ENCODE measurements at places on chromosomes 7 and 10.

- DNase-seq = no peak
These were observed 157.5 kb downstream of the XPNPEP1 start for GRCh38 chr10:109765838-109766237.

GRCh38 chr7:16528520-16528919 is 1.9 kb downstream of the LRRC72 start:
- no peak for DNase-seq

DNA sequence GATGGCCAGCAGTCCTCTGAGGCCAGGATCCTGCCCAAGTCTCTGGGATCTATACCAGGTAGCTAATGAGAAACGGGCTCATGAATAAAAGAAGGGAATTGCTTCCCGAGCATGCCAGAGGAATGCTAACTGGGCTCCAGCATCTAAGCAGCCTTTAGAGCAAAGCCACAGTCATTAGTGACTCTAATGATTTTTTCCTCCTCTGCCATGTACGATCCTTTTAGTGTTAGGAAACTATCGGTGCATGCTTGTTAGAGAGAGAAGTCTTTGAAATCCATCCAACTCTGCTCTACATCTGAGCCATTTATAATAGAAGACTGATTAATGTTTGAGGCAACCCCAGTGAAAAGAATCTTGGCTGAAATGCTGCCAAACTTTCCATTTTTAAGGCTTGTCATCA is 124.9 kb upstream of the TCERG1L start:
- no peak for DNase-seq

DNA sequence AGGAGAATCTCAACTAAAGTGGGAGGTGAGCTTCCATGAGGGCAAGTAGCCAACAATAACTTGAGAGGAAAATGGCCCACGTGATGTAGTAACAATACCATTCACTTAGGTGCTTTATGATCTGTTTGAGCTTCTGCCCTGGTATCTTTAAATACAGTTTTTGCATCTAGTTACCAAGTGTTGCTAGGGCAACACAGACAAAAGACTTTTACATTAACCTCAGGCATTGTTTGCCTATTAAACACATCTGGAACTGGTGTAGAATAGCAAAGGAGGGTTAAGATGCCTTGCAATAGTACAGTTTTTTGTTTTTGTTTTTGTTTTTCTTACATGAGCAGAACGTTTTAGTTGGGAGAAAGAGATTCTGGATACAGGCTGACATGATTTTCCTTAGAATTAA is 97.7 kb upstream of the MTPN start:
- no peak for DNase-seq

DNA sequence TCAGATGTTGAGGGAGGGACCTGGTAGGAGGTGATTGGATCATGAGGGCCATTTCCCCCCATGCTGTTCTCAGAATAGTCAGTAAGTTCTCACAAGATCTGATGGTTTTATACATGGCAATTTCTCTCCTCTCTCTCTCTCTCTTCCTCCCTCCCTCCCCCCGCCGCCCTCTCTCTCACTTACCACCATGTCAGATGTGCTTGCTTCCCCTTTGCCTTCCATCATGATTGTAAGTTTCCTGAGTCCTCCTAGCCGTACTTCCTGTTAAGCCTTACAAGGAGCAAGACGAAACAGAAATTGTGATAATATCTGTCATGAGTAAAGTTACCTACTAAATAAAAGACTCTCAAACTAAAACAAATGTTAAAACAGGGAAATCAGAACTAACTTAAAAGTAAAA is 19.9 kb upstream of the GPR141 start:
- DNase-seq = no peak
